ENCODE measurements at places on chromosomes 13 and 19. TPM values are rescaled to one million over a fixed set of nuclear protein-coding genes. Genes with fewer than 3 reads are reported as not detected.

The CLC gene
- 1.8 TPM for total RNA-seq

DNA sequence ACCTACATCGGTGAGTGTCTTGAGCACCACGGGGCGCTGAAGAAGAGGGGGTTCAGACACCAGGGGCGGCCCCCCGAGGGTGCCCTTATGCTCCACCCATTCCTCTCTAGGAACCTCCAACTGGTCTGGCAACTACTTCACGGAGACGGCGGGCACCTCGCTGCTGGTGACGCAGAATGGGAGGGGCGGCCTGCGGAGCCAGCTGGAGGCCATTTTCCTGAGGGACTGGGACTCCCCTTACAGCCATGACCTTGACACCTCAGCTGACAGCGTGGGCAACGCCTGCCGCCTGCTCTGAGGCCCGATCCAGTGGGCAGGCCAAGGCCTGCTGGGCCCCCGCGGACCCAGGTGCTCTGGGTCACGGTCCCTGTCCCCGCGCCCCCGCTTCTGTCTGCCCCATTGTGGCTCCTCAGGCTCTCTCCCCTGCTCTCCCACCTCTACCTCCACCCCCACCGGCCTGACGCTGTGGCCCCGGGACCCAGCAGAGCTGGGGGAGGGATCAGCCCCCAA, 12.1 kb downstream of the HIPK4 start:
- no peak for DNase-seq

The S1PR4 gene
- total RNA-seq: 18.8 TPM

- DNase-seq: no peak
These were observed 1.7 kb downstream of the HSPB6 start for GRCh38 chr19:35755131-35755549.

DNA sequence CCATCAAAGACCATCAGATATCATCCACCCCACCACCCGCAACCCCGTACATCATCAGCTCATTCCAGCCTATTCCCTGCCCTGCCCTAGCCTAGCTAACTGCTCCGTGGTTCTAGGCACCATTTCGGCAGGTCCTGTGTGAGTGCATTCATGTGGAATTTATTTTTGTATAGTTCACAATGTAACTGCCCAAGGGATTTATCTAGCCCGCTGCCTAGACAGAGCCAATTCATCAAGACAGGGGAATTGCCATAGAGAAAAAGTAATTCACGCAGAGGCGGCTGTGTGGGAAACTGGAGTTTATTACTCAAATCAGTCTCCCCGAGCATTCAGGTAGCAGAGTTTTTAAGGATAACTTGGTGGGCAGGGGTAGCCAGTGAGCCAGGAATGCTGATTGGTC, 109.2 kb upstream of the UBL3 start:
- no peak for DNase-seq

DNA sequence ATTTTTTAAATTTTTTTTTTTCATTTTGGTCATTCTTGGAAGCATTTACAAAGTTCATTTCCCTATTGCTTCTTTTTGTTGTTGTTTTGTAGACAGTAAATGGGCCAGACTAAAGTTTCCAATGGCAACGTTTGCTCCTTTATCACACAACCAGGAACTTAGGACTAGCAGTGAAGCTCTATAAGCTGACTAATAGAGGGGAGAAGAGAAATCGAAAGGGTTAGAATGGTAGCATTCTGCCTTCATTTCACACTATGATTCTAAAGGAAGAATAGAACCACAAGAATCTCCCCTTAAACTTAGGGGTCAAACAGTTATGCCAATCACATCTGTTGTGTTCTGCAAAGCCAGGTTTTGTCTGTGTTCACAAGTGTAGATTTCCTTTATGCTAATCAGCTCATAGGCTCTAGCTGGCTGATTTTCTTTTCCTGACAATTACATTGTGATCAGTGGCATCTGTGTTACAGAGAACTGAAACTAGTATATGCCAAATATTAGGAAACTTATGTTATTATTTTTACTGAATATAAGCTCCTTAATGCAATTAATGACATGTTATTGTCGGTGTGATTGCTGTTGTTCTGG, 467.3 kb downstream of the DACH1 start:
- no peak for DNase-seq

All from lung (tissue), 17 donors.